Left colon (tissue), 2 donors: ENCODE measurements at places on chromosomes 16 and 17.

GRCh38 chr16:11367483-11367906, 22.2 kb downstream of the RMI2 start:
- DNase-seq = no peak

DNA sequence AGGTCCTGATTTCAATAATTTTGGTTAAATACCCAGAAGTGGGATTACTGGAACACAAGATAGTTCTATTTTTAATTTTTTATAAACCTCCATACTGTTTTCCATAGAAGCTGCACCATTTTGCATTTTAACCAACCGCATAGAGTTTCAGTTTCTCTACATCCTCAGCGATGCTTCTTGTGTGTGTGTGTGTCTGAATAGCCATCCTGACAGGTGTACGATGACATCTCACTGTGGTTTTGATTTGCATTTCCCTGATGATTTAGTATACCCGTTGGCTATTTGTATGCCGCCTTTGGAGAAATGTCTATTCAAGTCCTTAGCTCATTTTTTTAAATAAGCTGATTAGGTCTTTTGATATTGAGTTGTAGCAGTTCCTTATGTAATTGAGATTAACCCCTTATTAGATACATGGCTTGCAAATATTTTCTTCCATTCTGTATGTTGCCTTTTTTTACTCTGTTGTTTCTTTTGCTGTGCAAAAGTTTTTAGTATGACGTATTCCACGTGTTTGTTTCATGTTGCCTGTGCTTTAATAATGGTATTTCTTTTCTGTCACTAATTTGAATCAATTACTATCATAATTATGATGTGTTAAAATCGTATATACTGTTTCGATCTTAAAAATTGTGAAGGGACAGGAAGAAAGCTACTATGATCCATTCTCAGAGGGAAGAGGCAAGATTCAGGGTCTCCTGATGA, 227.2 kb upstream of the MON1B start:
- DNase-seq = no peak

DNA sequence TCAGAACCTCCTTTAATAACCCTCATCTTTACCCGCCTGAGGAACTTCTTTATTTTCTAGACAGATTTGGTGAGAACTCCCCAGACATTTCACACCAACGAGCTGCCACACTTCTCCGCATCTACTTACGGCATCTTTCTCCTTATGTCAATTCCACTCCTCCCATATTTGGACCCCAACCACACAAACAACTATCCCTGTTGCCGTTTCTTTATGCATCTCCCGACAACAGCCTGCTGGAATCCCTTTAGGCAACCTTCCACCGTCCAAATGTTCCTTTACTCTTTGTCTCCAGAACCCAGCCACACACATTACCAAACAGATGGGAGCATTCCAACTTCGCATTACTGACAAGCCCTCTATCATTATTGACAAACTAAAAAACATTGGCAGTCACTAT, 8.8 kb upstream of the ENDOV start:
- DNase-seq = no peak

- no peak for DNase-seq
These were observed 822.0 kb downstream of the KCNJ18 start for GRCh38 chr17:22514315-22514714.

DNA sequence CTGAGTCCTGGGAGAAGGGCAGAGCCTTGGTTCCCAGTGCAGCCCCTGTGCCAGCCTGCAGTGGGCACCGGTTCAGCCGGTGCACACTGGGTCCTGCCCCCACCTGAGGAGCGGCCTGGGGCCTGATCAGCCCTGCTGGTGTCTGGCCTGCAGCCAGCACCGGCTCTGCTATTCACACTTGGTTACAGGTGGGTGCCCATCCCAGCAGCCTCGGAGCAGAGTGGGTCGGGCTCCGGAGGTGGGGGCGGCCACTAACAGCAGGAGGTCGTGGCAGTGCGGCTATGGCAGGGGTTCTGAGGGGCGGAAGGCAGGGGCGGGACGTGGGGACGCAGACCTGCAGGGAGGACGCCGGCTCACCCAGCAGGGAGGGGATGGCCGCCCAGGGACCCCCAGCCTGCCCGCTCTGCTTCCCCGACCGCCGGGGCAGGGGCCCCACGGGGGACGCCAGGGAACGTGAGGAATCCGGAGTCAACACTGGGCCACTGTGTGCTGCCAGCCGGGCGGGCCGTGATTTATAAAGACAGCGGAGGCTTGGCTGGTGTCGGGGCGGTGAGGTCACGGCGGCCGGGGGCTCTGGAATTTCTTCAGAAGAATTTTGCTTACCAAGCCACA, 20.3 kb downstream of the METRNL start:
- DNase-seq = no peak

DNA sequence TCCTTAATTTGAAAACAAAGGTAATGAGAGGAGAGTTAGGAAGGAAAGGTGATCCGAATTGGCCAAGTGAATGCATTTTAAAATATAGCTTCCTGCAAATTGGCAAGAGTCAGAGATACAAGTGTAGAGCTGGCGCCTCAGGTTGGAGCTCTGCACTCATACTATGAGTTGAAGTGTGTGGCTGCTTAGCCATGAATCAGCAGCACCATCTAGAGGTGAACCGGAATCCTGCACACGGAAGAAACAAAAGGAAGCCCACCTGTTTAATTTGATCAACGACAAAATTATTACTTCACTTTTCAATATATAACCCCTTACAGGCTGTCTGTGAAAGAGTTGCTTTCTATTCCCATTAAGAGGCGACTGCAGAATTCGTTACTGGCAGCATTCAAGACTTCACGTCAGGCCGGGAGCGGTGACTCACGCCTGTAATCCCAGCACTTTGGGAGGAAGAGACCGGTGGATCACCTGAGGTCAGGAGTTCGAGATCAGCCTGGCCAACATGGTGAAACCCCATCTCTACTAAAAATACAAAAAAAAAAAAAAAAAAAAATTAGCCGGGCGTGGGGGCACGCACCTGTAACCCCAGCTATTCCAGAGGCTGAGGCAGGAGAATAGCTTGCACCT, 1253.7 kb upstream of the CDH8 start:
- peak; percentile 34 for DNase-seq

DNA sequence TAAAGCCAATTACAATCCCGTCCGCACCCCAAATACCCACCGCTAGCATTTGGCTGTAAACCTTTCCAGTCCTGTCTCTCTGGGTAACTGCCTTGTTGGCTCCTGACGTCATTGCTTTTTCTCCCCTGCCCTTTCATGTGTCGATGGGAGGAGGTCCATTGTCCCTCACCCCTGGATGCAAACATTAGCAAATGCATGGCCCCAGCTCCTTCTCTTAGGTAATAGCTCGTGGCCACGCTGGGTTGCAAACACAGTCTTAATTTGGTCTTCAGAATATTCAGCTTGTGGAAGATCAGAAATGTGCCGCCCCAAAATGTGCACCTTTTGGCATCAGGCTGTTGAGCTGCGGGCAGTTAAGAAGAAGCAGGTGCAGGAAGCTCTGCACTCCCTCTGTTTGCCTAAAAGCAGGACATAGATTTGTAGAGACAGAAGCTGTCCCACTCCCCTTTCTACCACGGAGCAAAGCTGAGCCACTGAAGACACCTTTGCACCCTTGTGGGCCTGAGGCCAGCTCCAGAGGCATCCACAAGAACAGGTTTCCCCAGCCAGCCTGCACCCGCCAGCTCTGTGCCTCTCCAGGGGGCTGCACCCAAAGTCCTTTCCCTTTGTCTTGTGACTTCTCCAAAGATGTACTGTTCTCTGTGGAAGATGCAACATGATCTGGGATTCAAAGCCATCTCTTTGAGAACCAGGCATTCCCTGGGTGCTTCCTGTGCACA, 127.3 kb downstream of the MGAT5B start:
- DNase-seq = no peak

DNA sequence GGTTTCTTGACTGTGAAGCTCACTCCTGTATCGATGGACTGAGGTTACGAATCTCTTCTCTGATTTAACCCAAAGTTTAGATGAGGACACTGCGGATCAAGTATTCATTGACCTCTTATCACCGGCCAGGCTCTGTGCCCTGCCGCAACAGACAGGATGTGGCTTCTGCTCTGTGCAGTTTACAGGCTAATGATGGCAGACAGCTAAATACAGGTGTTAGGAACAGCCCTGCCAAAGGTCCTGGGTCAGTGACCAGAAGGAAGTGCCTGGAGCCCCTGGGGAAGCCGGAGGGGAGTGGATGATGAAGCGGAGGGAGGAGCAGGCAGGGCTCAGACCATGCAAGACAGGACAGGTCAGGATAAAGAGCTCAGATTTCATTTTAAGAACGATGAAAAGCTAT, 44.4 kb downstream of the HAPSTR1 start:
- no peak for DNase-seq

- DNase-seq = no peak
These were observed 391.3 kb upstream of the CDH5 start for GRCh38 chr16:65975049-65975708.

DNA sequence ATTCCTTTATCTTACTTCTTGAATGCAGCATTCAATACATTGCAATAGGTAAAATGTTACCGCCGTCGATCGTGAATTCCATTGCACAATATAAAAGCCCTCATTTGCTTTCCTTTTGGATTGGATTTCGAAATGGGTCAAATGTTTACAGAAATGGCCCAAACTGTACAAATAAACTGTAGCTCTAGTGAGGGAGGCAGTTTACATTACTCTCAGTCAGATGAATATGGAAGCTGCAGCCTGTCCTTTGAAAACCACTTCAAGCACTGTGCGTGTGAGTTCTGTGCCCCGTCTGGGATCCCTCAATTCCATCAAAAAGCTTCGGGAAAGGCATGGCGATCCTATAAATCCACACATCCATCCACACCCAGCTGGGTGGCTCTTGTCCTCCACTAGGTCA, 258.6 kb upstream of the FOXF1 start:
- no peak for DNase-seq

- DNase-seq = no peak
These were observed 190.3 kb downstream of the CPPED1 start for GRCh38 chr16:12613131-12613991.

GRCh38 chr16:64586781-64587180, 535.1 kb downstream of the CDH11 start:
- DNase-seq = no peak
